ENCODE measurements at places on chromosomes 16 and 17.

DNA sequence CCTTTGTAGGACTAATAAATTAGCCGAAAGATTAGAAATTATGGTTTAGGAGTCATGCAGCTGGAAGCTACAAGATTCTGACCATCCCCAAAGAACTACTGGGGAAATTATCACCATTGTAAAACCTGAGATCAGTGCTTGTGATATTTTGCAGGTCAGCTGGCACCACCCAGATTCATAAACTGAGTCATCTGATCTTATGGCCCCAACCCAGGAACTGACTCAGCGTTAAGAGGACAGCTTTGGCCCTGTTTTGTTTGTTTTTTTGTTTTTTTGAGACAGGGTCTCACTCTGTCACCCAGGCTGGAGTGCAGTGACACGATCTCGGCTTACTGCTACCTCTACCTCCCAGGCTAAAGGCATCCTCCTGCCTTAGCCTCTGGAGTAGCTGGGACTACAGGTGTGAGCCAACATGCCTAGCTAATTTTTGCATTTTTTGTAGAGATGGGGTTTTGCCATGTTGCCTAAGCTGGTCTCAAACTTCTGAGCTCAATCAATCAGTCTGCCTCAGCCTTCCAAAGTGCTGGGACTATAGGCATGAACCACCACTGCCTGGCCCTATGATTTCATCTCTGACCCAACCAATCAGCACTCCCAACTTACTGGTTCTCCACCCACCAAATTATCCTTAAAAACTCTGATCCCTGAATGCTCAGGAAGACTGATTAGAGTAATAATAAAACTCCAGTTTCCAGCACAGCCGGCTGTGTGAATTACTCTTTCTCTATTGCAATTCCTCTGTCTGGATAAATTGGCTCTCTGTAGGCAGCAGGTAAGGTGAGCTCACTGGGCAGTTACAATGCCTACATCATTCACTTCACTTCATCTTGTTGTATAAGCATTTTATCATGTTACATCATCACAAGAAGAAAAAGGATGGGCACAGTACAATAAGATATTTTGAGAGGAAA is 79.4 kb upstream of the KSR1 start:
- no peak for DNase-seq

GRCh38 chr16:23509782-23510163 is 521 bp downstream of the GGA2 start:
- DNase-seq: peak; percentile 30

DNA sequence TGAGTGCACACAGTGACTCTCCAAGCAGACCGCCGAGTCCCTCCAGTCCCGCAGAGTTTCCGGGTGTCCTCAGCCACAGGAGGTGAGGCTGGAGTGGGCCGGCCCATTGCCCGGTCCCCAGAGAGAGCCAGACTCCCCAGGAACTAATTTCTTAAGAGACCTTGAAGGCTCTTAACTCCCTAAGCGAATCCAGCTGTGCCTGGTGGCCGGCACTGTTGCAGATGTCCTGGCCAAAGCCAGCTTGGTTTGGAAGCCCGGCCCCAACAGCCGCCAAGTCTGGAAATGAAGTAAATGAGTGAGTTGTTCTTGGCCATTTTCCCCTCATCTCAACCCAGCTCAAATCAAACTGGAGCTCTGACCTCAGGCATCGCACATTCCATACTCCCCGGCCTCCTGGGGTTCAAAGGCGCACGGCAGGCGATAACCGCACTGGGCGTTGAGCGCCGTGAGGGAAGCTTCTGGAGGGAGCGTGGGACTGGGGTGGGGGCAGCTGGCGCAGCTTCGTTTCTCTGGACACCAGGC is 42.0 kb downstream of the CMIP start:
- DNase-seq: peak; percentile 50

GRCh38 chr16:16991711-16992110 is 479.0 kb downstream of the XYLT1 start:
- no peak for DNase-seq

DNA sequence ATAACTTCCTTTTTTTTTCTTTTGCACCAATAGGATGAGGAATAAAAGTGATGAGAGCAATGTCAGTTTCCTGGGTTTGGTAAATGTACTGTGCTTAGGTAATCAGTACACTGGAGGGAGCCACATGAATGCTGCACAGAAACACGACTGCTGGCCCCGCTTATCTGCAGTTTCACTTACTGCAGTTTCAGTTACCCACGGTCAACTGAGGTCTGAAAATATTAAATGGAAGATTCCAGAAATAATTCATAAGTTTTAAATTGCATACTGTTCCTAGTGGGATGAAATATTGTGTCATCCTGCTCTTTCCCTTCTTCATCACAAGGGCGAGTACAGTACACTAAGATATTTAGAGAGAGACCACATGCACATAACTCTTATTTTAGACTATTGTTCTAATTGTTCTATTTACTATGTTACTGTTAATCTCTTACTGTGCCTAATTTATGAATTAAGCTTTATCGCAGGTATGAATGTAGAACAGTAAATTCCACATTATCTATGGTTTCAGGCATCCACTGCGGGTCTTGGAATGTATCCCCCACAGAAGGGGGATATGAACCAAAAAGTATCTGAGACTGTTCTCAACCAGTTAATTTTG is 6.4 kb upstream of the LGALS3BP start:
- no peak for DNase-seq

GRCh38 chr16:54933281-54934011 is 2.8 kb downstream of the IRX5 start:
- DNase-seq: peak; percentile 41

- no peak for DNase-seq
These were observed 32.3 kb downstream of the FBXO31 start for GRCh38 chr16:87351320-87351698.

- DNase-seq: no peak
These were observed 86.8 kb downstream of the CDYL2 start for GRCh38 chr16:80717611-80718010.

DNA sequence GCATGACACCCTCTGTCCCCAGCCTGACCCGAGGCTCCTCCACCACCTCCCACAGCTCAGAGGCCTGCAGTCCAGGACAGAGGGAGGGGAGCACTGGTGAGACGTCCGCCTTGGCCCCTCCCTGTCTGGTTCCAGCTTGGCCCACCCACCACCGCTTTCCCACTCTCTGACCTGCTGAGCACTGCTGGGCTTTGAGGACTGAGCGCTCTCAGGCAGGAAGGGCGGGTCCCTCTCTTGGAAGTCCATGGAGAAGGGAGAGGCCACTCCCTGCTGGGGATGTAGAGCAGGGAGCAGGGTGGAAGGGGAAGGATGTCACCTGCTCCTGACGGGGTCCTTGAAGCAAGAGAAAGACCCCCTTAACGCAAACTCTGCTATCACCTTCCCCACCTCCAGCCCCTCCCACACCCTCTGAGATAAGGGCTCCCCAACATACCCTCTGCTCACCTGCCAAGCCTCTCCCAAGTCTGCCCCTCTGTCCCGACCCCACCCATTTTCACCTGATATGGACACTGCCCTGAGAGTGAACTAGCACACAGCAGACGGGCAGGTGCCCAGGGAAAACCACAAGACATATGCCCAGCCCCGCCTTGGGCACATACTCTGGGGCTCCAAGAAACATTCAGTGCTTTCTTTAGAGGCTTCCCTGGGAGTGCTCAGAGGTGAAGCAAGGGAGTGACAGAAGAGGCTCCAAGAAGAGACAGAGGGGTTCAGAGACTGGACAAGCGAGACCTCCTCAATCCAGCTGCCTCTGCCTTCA is 1.4 kb downstream of the OSBPL7 start:
- DNase-seq: no peak

- DNase-seq: peak; percentile 56
These were observed 121.0 kb upstream of the TOB1 start for GRCh38 chr17:50986989-50987660.

- DNase-seq: no peak
These were observed 28.5 kb upstream of the MEAK7 start for GRCh38 chr16:84532855-84533486.

GRCh38 chr16:19005561-19006445 is 22.1 kb downstream of the TMC7 start:
- DNase-seq: no peak
